Left hindlimb (tissue), 1 donor: ENCODE measurements at places on chromosomes 12 and 14.

DNA sequence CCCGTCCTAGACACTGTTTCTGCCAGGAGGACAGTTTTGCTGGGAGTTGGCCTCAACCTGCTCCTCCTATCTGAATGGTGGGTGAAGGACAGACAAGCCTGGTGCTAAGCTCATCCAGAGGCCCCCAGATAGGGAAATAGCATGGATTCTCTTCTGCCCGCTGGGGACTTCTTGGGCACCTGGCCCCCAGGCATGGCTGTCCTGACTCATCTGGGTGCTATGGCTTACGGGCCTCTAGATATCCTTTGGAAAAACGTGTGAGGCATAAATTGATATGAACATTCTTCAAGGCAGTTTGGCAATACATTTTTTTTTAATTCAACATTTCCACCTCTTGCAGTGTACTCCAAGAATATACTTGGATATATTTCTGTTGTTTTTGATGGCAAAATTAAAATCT, 8.6 kb downstream of the TECPR2 start:
- no peak for DNase-seq

- no peak for DNase-seq
These were observed 18.3 kb downstream of the ARMH4 start for GRCh38 chr14:58133739-58134138.

DNA sequence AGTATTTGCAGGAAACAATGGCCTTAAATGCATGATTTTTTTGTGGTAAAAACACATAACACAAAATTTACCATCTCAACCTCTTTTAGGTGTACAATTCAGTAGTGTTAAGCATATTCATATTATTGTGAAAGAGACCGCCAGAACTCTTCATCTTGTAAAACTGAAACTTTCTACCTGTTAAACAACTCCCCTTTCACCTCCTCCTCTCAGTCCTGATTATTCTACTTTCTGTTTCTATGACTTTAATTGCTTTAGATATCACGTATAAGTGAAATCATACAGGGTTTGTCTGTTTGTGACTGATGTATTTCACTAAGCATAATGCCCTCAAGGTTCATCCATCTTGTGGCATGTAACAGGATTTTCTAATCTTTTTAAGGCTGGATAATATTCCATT, 353.4 kb downstream of the ADAMTS20 start:
- DNase-seq, result no peak

GRCh38 chr12:119783787-119784186, 93.3 kb downstream of the CIT start:
- no peak for DNase-seq

- DNase-seq, result no peak
These were observed 140.3 kb downstream of the NEDD1 start for GRCh38 chr12:97047361-97047760.

DNA sequence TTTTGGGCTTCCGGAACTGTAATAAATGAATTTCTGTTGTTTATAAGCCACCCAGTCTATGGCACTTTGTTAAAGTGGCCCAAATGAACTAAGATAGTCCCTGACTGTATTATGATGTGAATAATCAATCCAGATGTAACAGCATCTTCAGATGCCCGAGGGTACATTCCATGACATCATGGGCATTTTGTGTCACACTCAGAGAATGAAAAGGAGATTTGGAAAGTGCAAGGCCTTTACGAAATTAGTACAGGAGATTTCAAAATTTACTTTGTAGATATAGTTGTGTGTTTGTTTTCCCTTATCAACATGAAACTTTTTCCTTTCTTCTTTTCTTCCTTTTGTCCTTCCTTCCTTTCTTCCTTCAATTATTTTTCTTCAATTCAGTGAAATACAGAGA, 54.2 kb upstream of the AMIGO2 start:
- no peak for DNase-seq
